Type B pancreatic cell (in vitro differentiated cells): ENCODE measurements at places on chromosomes 5 and 9. TPM values are rescaled to one million over a fixed set of nuclear protein-coding genes. Genes with fewer than 3 reads are reported as not detected.

The SMIM33 gene
- not detected in 2 replicates for total RNA-seq

The TAF11L4 gene
- not detected in 2 replicates for total RNA-seq

The RABEPK gene
- total RNA-seq = 14.9 and 19.0 TPM in 2 replicates

GRCh38 chr5:128052780-128053179 is 30.8 kb upstream of the SLC12A2 start:
- no peak for DNase-seq

DNA sequence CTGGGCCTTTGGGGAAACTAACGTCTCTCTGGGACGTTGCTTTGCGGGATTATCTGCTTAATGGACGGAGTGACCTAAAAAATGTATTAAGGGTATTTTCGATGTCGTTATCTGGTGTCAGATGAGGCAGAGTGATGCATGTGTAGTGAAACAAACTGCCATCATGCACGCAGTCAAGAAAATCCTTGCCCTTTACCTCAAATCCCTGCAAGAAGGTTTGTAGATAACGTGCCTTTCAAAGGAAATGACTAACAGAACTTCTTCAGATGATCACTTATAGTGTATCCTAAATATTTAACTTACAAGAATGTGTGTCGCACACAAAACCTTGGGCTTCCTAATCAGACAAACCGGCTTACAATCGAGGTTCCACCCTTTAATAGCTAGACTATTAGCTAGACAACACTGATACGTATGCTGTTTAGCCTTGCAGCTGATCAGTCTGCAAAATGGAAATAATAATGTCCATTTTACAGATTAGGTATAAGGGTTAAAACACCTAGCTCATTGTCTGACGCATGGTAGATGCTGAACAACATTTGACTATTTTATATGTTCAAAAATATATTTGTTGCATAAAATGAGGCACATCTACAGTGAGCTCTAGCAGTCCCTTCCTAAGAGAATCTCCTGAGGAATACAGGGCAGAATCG is 541 bp upstream of the TBCA start:
- no peak for DNase-seq

GRCh38 chr5:159861086-159861485 is 55.2 kb upstream of the ADRA1B start:
- DNase-seq = no peak

GRCh38 chr9:136942112-136942880 is 2.2 kb downstream of the FBXW5 start:
- DNase-seq = no peak

- DNase-seq = no peak
These were observed 9.7 kb downstream of the TRAF2 start for GRCh38 chr9:136896027-136896426.

GRCh38 chr5:126055348-126055729 is 367.9 kb upstream of the GRAMD2B start:
- no peak for DNase-seq

DNA sequence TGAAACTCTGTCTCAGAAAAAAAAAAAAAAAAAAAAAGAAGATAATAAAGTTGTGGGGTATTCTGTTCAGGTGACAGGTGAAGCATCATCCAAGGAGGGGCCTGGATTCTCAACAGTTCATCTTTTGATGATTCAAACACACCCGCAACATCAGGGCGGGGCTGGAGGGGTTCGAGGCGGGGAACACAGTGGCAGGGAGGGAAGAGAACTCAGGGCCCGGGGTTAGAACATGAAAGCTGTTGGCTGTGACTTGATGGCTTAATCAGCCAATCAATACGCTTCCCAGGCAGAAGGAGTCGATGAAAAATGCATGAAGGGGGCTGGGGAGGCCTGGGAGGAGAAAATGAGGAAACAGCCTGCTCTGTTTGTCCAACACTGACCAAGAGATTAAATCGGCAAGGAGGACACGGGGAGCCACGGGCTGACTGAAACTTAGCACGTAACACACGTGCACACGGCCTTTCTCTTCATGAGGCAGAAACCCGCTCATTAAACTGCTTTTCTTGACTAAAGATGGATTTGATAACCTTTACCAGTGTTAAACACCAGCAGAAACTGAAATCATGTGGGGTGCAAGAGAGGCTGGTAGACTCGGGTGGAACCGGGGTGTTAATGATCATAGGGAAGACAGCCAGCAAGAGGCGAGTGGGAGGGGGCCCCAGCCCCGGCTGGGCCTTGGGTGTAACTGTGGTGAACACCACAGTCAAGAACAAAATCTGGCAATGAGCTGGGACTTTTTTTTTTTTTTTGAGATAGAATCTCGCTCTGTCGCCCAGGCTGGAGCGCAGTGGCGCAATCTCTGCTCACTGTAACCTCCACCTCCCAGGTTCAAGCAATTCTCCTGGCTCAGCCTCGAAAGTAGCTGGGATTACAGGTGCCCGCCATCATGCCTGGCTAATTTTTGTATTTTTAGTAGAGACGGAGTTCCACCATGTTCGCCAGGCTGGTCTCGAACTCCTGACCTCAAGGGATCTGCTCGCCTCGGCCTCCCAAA is 105.7 kb upstream of the RAPGEF1 start:
- DNase-seq = no peak

- no peak for DNase-seq
These were observed 119.6 kb downstream of the SEC61B start for GRCh38 chr9:99341686-99342085.
